Occipital lobe (tissue), 3 donors: ENCODE measurements at places on chromosomes 7 and 10. TPM values are rescaled to one million over a fixed set of nuclear protein-coding genes. Genes with fewer than 3 reads are reported as not detected.

RASSF4 gene
- total RNA-seq: 7.2 TPM

SSC4D gene
- 0.94 TPM for total RNA-seq

MUC3A gene
- 0.47 TPM for total RNA-seq

NIPSNAP2 gene
- total RNA-seq: 29.3 TPM

CYP3A5 gene
- total RNA-seq: 1.6 TPM

TET1 gene
- 33.5 TPM for total RNA-seq

PDK4 gene
- 11.7 TPM for total RNA-seq

CYP2E1 gene
- 10.5 TPM for total RNA-seq

GRCh38 chr7:31478721-31479120 lies 35.2 kb upstream of the ITPRID1 start:
- DNase-seq: no peak

DNA sequence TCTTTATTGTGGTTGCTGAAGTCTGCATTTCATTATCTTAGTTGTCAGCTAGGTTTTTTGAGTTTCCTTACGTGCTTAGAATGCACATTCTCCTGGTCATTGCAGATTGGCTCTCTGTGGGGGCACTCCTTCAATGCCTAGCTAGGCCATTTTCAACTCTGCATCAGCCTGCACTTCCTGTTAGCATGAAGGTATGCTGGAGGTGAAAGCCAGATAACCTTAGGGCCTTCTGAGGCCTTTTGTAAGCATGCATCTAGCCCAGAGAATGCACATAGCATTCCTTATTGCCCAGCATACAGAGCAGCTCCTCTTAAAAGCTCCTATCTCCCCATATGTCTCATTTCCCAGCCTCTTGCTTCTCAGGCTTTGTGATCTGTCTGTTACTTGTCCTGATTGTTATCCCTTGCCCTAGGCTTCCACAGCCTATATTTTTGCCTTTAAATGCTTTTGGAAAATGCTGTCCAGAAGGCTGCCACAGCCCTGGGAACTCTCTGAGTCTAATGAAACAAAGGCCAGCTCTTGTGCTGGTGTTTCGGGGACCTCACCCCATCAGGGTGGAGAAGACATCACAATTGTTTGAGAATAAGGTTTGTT lies 108.1 kb upstream of the IGFBP3 start:
- DNase-seq: no peak

DNA sequence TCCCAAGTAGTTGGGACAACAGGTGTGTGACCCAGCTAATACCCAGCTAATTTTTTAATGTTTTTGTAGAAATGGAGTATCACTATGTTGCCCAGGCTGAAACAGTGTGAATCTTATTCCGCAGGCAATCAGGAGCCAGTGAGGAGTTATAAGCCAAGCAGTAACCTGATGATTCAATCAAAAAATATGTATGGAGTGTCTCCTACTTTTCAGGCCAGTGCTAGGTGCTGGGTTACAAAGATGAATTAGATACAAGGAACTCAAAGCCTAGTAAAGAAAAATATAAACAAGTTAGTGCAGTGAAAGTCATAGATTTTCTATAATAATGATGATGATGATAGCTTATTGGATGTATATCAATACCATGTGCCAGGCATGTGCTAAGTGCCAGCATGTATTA lies 13.2 kb upstream of the IFRD1 start:
- DNase-seq: no peak

- no peak for DNase-seq
Observed at GRCh38 chr10:4588824-4589223, 237.2 kb upstream of the AKR1E2 start.

DNA sequence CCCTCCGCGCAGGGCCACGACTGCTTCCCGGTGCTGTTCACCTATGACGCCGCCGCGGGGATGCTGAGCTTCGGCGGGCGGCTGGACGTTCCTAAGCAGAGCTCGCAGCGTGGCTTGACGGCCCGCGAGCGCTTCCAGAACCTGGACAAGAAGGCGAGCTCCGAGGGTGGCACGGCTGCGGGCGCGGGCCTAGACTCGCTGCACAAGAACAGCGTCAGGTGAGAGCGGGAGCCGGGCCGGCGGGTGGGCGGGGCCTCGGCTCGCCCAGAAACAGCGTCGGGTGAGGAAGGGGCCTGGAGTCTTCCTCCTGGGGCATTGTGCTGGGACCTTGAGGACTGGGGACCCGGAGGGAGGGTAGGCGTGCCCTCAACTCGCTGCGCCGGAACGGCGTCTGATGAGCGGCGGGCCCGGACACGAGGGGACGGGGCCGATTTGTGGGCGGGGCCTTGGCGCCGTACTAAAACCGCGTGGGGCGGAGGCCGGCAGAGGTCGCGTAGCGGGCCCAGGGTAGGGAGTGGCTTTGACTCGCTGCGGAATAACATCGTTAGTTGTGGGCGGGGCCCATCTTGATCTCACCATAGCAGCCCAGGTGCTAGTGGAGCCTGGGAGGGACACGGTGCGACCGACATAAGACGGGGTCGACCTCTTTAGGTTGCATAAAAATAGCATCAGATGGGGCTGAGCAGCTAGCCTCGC lies 15.6 kb downstream of the PDAP1 start:
- peak; percentile 62 for DNase-seq

DNA sequence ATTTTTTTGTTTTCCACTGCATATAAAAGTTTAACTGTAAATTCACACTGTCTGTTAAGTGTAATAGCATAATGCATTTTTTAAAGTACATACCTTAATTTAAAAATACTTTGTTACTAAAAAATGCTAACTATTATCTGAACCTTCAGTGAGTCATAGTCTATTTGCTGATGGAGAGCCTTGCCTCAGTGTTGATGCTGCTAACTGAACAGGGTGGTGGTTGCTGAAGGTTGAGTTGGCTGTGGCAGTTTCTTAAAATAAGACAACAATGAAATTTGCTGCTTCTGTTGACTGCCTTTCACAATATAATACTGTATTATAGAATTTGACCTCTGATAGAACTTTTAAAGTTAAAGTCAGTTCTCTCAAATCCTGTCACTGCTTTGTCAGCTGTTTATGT lies 72.3 kb upstream of the GATAD1 start:
- no peak for DNase-seq

GRCh38 chr10:4082861-4083260 lies 297.9 kb upstream of the KLF6 start:
- no peak for DNase-seq

DNA sequence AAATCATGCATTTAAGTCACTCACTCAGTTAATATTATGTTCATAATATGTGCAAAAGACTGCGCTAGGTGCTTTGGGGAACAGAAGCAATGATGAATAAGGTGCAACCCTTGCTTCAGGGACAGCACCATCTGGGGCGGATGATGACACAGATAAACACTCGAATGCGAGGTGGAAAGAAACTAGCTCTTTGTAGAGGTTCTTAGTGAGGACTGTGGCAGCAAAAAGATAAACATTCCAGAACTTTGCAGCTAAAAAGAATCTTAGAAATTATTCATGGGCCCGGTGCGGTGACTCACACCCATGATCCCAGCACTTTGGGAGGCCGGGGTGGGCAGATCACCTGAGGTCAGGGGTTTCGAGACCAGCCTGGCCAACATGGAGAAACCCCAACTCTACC lies 29.8 kb upstream of the CHST15 start:
- DNase-seq: no peak

DNA sequence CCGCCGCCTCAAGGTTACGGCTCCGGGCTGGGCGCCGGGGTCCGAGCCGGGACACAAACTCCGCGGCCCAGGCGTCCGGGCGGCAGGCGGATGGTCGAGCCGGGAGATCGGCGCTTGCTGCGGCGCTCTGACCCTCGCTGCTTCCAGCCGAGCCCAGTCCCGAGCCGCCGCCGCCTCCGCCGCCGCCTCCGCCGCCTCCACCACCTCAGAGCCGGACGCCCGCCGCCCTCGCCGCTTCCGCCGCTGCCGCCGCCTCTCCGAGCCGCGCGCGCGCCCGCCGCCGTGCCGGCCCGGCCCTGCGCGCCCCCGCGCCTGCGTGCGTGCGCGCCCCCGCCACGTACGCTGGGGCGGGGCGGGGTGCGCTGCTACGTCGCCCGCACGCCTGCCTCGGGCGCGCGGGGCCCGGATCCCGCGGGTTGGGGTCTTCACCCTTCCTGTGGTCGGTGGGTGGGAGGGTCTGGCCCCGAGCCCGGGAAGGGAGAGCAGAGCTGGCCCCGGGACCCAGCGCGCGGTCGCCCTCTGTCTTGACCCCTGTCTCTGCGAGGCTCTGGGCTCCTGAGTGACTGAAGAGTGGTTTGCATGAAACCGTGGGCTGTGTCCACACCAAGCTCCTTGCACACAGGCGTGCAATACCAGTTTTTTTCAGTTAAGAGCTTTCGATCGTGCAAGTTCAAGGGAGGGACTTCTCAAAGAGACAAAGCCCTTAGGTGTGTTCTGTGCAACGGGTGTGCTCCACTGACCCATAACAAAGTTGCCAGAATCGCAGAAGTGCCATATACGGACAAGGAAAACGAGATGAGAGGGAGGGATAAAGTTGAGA lies at the start of gene SMURF1:
SMURF1 (minus strand) TSS at position 256 of the 820 bp plus-strand sequence. CDS start 328 bp downstream, outside the sequence.
- DNase-seq: peak; percentile 35

DNA sequence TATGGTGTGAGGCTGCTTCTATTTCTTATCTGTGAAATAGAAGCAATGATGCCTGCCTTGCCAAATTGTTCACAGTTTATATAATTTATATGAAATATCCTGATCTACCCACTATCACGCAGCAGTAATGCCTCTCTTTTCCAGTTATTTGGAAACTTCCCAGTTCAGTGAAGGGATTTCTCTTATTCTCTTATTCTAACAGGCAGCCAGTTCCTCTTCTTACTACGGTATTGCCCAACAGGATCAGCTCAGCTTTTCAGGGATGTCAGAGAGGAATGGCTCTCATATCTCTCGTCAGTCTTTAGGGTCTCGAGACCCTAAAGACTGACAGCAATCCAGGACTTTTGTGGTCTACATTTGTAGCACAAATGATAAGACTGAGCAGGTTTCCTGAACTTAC lies 215.6 kb downstream of the CREB5 start:
- no peak for DNase-seq

- no peak for DNase-seq
Observed at GRCh38 chr10:85175635-85176034, 847.2 kb downstream of the CCSER2 start.

DNA sequence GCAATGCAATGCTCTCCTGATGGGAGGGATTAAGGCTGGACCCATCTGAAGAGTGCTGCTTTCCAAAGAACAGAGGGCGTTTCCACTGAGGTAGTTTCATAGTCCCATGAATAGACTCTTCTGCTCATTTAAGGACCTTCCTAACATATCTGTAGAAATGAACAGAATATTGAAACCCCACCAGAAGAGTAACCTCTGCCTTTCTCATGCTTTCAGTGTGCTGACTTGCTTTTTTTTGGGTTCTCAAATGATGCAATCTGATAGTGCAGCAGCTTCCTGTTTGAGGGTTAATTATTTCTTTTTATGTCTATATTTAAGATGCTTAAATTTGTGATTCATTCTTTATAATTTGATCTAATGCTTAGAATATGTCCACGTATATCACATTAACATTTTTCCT lies 82.2 kb downstream of the GATA3 start:
- DNase-seq: no peak

- DNase-seq: no peak
Observed at GRCh38 chr10:97574374-97575126, 2.0 kb downstream of the ANKRD2 start.

GRCh38 chr7:54860843-54861242 lies 101.8 kb upstream of the SEC61G start:
- no peak for DNase-seq

GRCh38 chr7:101823096-101823495 lies 5.7 kb downstream of the CUX1 start:
- DNase-seq: no peak

DNA sequence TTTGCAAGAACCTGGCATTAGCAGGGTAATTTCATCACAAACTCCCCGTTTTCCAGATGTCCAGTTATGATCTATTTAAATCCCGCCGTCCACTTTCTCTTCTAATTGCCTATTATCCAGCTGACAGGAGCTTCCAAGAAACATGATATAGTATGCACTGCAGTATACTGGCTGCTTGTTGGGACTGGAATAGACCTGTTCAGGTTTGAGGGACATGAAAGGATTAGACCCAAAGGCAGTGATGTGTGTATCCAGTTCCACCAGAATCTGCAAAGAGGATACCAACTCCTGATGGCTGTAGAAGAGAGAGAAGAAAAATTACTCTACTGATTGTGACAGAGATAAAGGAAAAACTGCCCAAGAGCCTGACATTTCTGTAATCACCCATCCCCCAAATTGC lies 8.9 kb downstream of the MSS51 start:
- DNase-seq: no peak

DNA sequence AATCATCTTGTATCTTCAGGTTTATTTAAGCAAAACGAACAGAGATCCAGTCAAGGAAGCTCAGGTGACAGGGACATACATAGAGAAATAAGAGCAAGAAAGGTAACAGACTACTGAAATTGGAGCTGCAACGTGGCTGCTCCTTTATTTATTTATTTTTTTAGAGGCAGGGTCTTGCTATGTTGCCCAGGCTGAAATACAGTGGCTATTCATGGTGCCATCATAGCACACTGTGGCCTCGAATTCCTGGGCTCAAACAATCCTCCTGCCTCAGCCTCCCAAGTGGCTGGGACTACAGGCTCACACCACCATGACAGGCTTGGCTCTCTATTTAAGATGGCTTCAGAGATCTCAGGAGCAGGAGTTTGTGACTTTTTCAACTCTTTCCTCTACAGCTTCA lies 46.4 kb downstream of the COL1A2 start:
- DNase-seq: no peak

- no peak for DNase-seq
Observed at GRCh38 chr7:34396437-34397064, 261.5 kb upstream of the NPSR1 start.

DNA sequence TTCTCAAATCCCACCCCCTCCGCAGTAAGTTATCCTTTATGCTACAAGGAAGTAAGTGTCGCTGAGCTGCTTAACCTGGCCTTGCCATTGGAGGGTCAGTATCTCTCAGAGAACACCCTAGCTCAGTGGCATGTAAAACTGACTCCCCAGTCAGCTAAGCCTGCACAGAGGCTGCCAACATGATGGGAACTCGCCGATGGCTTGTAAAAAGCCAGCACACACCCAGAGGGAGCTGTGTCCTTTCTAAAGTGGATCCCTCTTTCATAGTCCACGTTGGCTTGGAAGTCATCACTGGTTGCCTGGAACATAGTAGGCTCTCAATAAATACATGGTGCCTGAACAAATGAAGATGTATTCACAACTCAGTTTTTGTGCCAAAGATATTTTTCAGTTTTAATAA lies 249.1 kb upstream of the YAE1 start:
- no peak for DNase-seq

- no peak for DNase-seq
Observed at GRCh38 chr10:49243610-49244283, 55.2 kb upstream of the C10orf71 start.

GRCh38 chr10:30587522-30588031 lies 42.0 kb downstream of the LYZL2 start:
- no peak for DNase-seq

DNA sequence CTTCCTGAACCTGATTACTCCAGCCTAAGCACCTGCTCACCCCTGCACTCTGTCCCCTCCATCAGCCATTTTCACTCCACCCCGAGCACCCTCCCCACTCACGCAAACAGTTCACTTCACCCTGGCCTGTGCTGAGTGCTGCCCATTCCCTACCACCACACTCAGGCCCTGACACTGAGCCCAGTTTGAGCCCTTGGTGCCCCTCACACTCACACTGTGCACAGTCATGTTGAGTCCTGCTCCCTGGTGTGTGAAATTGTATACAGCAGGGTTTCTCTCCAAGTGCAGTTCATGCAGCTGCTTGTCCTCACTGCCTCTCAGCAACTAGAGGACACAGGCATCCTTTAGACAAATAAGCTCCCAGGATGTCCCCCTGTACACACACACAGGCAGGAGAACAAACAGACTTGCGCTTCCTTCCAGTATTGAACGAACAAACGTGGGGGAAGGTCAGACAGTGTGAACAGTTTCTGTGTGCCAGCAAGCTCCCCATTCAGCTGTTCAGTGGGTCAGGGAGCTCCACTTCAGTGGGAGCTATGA lies 6.8 kb downstream of the MYO1G start:
- no peak for DNase-seq
